Stimulated activated CD4-positive, alpha-beta T cell treated with anti-CD3 and anti-CD28 coated beads, Interleukin-15, amount 100 ng/mL, for 1 hour (primary cell): ENCODE measurements at places on chromosomes 11 and 22.

DNA sequence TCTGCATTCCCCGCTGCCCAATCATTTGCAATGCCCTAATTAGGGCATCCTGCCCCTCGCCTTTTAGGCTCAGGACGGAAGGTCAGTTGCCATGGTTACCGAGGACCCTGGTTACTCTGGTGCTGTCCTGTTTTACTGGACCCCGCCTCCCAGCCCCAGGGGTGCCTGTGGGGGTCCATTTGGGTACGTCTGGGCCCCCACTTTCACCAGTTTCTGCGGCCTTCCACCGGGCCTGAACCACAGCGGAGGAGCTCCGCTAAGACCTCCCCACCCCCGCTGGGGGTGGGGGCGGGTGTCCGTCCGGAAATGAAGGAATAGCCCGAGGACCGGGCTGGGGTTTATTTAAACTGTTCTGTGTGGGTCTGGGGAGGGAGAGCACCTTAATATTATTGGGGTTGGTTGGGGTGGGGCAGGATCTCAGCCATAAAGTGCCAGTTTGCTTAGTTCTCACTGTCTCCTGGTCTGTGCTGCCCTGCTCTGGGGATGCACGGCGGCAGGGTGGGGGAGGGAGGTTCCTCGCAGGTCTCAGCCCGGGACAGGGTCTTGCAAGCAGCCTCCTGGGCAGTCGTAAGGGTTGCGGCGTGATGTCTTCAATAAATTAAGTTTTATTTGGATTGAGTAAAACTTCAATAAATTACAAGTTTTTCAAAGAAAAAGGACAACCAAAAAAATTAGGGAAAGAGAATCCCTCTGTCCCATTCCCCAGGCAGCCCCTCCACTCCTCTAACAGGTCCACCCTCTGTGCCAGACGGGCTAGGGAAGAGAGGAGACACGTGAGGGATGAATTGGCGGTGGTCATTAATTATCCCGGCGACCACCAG lies 5.3 kb downstream of the PHOX2A start:
- DNase-seq: no peak

DNA sequence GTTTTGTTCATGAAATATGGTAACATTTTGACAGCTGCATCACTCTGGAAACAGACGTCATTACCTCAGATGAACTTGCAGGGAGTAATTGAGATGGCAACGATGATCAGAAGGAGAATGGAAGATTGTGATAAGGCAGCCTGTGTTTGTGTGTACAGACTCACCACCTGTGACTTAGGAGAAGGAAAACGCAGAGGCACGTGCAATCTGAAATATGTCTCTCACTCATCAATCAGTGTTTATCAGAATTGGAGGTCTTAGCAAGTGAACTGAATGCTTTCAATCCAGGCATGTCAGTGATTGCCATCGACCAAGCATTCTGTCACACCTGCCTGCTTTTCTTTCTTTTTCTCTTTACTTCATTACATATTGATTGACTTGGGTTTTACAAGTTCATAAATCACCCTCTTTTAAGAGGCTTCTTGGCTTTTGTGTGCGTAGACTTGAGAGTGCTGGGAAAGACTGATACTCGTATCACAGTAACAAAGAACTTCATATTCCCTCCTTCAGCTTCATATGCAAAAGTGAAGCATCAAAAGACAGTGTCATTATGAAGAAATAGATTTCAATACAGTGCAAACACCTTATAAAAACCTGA lies 24.6 kb downstream of the FAT3 start:
- DNase-seq: no peak

DNA sequence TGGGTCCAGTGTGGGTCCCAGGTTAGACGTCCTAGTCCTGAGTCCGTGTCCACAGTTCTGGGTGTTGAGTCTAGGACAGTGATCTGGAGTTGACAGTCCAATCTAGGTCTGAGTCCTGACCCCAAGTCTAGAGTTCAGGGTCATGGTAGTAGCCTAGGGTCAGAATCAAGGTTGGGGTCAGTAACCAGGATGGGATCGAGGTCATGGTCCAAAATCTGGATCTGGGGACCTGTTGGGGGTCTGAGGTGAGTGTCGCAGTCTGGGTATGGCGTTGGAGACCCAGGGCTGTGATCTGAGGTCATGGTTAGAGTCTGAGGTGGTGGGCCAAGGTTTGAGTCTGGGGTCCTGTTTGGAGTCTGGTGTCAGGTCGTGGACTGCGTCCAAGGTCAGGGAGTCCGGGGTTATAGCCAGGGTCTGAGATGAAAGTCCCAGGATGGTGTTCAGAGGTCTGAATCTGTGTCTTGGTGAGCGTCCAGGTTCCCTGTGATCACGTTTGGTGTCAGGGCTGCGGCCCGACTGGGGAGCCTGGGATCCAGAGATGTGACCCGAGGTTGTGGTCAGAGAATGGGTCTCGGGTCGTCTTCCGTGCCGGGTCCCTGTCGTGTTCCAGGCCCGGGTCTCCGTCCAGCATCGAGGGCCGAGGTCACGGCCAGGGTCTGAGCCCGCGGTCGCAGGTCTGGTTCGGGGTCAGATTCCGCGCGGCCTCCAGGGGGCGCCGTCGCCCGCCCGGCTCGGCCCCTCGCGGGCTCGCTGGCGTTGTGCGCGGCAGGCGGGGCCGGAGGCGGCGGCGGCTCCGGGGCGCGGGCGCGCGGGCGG lies 432 bp upstream of the GRK2 start:
- peak; percentile 74 for DNase-seq

DNA sequence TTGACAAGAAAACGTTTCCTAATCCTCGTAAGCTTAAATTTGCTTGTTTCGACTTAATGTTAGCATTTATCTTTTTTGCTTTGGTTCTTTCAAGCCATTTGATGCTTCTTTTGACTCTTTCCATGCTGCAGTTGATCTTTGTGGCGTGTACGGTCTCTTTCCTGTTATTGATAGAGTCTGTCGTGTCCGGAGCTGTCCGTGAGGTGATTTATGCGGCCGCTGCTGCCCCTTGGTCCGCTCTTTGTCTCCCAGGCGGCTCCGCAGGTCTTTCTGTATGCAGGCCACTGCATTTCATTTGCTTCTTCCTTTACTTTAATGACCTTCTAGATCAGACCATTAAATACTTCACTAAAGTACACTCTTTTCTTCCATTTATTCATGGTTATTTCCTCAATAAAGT lies 50.3 kb downstream of the TBC1D22A start:
- DNase-seq: no peak

- no peak for DNase-seq
Observed at GRCh38 chr11:103110391-103110790, 1.2 kb downstream of the DYNC2H1 start.

- DNase-seq: no peak
Observed at GRCh38 chr11:114496915-114497314, 57.6 kb downstream of the REXO2 start.

DNA sequence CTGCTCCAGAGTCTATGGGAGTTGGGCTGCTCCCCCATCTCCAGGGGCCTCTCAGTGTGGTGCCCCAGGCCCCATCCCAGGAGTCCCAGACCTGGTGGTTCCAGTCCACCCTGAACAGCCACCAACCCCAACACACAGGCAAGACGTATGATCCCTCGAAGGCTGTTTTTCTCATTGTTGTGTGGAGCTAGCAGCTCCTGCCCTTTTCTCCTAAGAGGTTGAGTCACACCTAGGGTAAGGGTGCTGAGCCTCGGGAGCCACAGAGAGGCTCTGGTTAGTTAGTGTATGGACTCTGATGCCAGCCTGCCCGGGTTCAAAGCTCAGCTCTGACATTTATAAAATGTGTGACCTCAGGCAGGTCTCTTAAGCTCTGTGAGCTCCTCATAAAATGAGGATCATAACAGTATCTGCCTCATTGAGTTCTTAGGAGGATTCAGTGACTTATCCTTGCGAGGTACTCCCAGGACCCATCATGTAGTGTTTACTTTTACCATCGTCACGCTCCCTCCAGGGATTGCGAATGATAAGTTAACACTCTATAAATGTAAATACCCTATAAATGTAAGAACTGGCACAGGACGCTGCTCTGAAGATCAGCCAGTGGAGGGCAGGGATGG lies 47.2 kb downstream of the FBLN1 start:
- DNase-seq: no peak
